ENCODE measurements at places on chromosomes 3 and 15.

DNA sequence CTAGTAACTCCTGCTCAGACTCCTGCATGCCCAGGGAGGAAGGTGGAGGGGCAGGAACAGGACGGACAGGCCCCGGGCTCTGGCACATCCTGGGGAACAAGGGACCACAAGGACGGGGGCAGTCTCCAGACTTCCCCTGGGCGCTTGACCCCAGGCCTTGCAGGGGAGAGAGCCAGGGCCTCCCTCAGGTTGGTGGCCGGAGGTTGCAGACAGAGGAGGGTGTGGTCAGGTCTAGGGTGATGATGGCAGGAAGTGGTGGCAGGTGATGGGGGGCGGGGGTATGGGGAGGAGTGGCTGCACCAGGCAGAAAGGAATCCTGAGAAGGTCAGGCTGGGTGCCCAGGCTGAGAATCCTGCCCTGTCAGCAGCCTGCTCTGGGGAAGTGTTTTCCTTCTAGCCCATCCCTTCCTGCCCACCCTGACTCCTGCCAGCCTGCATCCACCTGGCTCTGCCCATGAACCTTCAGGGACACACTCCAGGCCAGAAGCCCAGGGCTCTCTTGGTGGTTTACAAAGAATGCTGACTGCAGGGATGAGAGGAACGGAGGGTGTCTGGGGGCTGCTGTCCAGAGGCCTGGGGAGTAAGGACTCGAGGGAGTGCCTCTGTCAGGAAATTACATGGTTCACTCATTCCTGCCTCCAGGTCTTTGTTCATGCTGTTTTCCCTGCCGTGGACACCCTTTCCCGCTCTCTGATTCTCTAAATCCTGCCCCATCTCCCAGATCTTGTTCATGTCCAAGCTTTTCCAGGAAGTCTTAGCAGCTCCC is 15.8 kb downstream of the LOXL1 start:
- no peak for DNase-seq

DNA sequence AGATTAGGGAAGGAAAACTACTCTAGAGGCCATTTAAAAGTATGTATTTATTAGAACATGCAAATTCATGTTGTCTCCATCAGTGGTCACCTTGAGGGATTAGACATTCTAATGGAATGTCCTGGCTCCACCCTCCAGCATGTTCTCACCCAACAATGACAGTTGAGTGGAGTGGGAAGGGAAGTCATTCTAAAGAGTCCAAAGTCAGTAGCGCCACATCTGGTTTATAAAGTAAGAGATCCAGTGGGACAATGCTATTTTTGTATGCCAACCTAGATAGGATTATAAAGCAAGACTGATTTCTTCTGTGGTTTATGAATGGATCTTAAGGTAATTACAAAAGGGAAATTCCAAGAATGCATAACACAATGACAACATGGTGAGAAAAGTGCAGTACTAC is 33.3 kb downstream of the SLC24A1 start:
- DNase-seq: no peak

DNA sequence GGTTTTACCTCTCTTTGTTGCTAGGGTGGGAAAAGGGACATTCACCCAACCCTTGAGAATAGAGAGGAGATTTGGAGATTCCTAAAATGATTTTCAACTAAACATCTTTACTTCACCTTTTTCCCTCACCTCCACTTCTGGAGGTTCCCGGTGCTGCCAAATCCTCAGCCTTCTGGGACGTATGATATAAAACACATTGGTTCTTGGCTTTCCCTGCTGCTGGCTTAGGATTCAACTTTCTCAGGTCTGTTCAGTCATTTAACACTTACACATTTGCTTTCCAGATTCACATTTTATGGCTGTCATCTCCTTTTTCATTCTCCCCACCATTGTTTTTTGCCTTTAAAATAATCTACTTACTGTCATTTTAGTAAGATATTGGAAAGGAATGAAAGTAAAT is 106.6 kb downstream of the PIK3R4 start:
- DNase-seq: no peak

DNA sequence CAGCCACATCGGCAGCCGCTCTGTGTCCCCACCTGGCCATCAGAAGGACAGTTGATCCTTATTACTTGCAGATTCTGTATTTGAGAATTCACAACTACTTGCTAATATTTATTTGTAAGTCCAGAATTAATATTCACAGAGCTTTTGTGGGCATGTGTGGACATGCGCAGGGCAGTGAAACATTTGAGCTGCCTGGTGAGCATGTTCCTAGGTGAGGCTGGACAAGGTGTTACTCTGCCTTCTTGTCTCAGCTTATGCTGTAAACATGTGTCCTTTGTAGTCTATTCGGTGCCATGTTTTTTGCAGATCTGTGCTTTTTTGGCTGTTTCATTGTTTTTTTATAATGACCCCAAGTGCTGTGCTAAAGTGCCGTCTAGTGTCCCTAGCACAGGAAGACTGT is 15.6 kb downstream of the FAH start:
- no peak for DNase-seq

GRCh38 chr3:43515208-43515917 is 106.4 kb downstream of the ANO10 start:
- DNase-seq: no peak

GRCh38 chr3:177595530-177596188 is 398.4 kb upstream of the TBL1XR1 start:
- DNase-seq: no peak

- no peak for DNase-seq
These were observed 48.5 kb upstream of the PPP2R3A start for GRCh38 chr3:135917076-135917475.

DNA sequence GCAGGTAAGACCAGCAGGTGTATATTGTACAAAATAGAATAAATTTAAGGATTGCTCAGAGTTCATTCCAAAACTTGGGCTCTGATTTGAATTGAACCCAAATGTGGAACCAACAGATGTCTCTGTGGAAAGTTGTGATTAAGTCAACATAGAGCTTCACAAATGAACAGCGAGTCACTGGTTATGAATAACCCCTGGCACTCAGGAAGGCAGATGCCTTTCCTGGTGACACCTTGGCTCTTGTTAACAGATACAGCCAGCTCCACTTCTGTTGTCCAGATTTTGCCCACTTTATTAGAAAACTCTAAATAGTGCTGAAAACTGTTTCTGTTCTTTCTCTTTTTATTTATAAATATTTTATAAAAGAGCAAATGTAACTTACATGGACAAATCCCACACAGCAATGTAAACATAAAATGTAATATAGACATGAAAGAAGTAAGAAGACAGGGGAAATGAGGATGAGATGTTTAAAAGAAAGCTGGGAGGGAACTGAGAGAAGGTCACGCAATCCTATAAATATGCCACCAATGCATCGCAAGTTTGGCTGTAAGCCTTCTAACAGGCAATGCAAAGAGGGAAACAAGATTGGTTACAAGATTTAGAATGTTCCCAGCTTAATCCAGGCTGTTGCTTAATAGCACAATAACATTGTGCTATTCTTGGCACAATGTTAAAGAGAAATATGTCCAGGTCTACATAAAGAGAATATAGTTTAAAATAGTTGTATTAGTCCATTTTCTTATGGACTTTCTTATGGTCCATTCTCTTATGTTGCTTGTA is 495.5 kb downstream of the TAFA4 start:
- no peak for DNase-seq

- DNase-seq: no peak
These were observed at the start of gene CCK for GRCh38 chr3:42266085-42266484. Gene CCK, minus strand, starts transcription at chr3:42266185. Its CDS starts 2,555 bp downstream, at chr3:42263630.

- DNase-seq: no peak
These were observed 1.1 kb downstream of the CMTM8 start for GRCh38 chr3:32239307-32240158.
